ENCODE measurements at places on chromosomes 5 and 9.

DNA sequence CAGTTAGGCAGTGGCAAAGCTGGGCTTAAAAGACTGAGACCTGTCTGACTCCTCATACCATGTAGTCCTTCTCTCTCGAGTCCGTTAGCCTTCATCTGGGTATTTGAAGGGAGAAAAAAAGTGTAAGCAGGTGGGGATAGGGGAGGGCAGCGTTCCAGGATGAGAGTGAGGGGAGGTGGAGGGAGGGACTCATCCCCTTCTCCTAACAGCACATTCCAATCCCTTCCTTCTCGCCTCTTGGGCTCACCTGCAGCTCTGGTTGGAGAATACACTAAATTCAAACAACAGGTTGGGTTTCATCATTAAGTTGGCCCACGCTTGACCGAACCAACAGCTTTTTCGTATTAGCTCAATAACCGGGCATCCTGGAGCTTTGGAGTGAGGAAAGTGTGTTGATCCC is 3.6 kb downstream of the NEURL1B start:
- DNase-seq = peak; percentile 59

- DNase-seq = no peak
These were observed 3.3 kb downstream of the LPAR1 start for GRCh38 chr9:111034898-111035539.

DNA sequence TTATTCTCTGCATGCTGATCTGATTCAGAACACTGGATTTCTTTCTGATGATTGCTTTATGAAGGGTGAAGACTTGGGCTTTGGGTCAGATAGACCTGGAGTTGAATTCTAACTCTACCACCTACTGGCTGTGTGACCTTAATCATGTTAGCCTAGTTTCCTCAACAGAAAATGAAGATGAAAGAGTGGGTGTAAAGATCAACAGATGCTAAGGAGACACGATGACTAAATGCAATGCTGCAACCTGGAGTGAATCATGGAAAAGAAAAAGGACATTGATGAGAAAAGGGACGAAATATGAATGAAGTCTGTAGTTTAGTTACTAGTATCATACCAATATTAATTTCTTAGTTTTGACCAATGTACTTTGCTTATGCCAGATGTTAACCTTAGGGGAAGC is 27.8 kb upstream of the DENND1A start:
- DNase-seq = no peak

- DNase-seq = no peak
These were observed 155.3 kb downstream of the ISOC1 start for GRCh38 chr5:129249886-129250285.

GRCh38 chr9:135076876-135077430 is 10.5 kb upstream of the OLFM1 start:
- DNase-seq = no peak

GRCh38 chr9:137974746-137975526 is 97.4 kb downstream of the CACNA1B start:
- DNase-seq = peak; percentile 17

- peak; percentile 28 for DNase-seq
These were observed 39.7 kb upstream of the SPRY4 start for GRCh38 chr5:142364251-142365145.

DNA sequence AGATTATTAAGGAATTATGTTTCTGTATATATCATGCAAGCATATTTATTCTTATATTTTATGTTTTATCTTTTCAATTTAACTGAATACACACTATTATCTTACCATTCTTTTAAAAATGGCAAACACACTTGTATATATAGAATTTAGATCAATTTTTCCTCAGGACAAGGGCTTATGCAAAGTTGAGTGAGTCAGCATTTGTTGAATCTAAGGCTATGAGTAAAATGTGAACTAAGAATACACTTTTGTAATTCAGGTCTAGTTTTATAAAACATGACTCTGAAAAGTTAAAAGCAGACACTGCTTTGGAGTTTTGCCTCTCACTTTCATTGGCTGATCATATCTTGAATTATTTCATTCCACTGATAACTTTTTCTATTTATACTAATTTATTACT is 127.8 kb downstream of the FOCAD start:
- DNase-seq = no peak

DNA sequence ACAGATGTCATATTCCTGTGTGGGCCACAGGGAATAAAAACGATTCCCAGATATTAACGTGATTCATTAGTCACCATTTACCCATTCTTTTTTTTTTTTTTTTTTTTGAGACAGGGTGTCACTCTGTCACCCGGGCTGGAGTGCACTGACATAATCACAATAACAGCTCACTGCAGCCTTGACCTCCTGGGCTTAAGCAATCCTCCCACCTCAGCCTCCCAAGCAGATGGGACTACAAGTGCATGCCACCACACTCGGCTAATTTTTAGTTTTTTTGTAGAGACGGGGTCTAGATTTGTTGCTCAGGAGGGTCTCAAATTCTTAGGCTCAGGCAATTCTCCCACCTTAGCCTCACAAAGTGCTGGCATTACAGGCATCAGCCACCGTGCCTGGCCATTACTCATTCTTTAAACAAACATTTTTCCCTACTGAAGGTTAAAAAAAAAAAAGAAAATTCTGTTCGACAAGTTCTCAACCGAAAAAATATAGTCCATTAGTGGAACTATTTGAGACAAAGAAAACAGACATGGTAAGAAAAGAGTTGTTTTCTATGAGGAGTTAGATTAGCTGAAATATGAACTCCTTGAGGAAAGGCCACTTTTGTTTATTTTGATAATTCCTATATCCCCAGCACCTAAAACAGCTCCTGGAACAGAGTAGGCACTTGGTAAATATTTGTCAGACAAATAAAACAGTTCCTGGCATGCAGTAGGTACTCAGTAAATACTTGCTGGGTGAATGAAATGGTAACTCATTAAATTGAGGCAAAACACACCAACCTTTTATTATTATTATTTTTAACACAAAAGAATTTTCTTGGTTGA is 32.1 kb upstream of the PDCL start:
- no peak for DNase-seq

- no peak for DNase-seq
These were observed 189.7 kb upstream of the TLE4 start for GRCh38 chr9:79382044-79382443.

DNA sequence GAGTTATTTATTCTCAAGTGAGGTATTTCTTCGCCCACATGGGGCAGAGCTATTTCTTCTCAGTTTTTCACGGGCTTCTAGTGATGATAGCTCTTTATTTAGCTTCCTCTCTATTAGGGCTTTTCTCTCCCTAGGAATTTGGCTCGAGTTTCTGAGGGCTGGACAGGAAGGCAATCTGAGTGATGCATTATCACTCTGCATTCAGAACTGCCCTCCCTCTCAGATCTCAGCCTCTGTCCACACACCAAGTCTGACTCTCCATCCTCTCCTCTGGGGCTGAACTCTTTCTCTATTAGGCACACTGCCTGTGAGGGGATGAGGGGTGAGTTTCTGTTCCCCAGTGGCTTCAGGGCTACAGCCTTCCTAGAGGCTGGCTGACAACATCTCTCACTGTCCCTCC is 14.9 kb upstream of the SCAMP1 start:
- DNase-seq = no peak

- DNase-seq = peak; percentile 60
These were observed 122.5 kb downstream of the SLC1A3 start for GRCh38 chr5:36728697-36729543.

GRCh38 chr9:122125509-122126330 is 32.6 kb upstream of the TTLL11 start:
- DNase-seq = peak; percentile 72

DNA sequence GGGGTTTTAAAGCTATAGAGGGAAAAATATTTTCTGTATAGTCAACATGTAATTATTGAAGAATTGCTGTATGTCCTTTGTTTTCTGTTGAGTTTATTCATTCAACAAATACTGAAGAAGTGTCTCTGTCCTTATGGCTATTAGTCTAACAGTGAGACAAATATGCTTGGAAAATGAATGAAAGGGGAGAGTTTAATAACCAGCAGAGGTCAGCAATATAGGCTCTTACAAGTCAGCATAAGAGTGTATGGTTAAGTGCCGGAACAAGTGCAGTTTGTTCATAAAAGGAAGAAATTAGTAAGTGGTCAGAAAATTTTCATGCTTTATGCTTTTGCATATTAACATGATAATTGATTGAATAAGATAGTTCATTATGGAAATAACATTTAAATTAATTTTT is 3.6 kb downstream of the SCAMP1 start:
- DNase-seq = no peak

GRCh38 chr5:141518618-141519015 is 29.7 kb downstream of the PCDHGC5 start:
- no peak for DNase-seq

DNA sequence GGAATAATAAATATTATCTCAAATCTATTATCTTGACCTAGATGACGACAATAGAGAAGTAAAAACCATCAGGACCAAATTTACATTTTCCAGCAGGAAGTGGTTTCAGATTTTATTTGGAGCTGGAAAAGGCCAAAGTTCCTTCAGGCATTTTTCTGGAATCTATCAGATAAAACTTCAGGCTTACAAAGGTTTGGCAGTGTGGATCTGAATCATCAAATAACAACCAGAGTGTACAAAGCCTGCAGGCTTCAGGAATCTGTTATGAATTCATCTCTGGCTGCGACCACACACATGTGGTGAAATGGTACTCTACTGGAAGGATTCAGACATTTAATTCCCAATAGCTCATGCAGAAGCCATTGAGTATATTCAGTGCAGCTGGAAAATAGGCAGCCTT is 726.4 kb upstream of the GRAMD2B start:
- DNase-seq = no peak

- no peak for DNase-seq
These were observed 57.0 kb downstream of the TTC39B start for GRCh38 chr9:15249981-15250380.

- DNase-seq = peak; percentile 38
These were observed 2.9 kb downstream of the SEMA6A start for GRCh38 chr5:116571568-116572349.

- no peak for DNase-seq
These were observed 47.4 kb upstream of the FAM120AOS start for GRCh38 chr9:93500571-93501298.

DNA sequence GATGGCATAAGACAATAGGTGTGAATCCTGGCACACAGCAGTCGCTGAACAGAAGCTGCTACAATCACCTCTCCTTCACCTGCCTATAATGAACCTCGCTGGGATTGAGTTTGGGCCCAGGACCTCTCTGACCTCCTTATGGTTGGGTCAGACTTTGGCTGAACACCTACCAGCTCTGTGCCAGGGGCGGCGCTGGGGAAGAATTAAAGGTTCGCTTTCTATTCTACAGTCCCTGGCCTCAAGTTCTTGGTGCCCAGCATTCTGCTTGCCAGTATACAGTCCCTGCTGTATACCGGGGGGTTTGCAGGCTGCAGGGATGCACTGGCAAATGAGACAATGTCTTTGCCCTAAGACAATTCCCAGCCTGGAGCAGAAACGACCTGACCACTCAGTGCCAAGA is 895 bp upstream of the STRBP start:
- DNase-seq = no peak

DNA sequence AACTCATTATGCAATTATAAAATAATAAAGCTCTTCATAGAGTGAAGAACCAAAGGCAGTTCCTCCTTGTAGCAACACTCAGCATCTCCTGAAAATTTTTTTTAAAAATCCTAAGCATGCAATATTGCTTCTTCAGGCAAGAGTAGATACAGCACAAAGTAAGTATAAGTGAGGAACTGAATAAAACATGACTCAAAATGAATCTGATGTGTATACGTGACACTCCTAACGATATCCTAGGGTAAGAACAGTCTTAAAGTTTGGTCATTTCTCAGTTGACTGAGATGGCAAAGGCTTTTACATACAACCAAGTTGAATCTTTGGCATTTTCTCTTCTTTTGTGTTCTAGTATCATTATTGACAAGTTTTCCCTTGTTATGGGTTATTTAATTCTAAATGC is 41.1 kb upstream of the AOPEP start:
- no peak for DNase-seq

- DNase-seq = no peak
These were observed 17.8 kb downstream of the TBC1D9B start for GRCh38 chr5:179889885-179890284.

DNA sequence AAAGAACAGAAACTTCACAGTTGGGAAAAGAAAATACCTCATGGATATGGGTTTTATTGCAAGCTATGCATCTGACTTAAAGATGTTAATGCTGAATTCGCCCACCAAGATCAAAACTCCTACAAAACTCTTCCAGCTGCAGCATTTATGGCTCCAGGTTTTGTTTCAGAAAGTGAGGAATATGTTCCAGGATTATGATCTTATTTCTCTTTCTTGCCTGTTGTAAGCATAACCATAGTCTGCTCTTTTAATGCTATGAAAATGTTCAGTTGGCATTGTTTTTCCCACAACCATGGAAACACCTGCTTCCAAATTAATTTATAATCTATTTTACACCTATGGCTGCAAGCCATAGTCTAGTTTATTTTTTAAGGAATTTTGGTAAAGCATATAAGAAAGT is 34.9 kb upstream of the FST start:
- no peak for DNase-seq

DNA sequence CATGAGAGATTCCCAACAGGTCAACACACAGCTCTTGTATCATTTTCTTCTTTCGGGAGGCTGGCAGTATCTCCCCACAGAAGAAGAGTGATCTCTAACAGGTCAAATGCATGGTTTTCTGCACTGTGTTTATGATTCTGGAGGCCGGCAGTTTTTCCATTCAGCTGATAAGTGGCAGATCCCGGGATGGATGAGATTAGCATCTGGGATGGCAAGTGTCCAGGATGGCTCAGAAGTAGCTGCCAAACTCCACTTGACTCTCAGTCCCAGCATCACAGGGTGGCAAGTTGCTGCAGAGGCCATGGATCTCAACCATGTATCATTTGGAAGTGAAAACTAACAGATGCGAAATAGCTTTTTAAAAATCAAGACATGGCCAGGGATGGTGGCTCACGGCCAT is 97.8 kb upstream of the SLC44A1 start:
- DNase-seq = no peak

- no peak for DNase-seq
These were observed 15.9 kb upstream of the LTC4S start for GRCh38 chr5:179777909-179778308.

DNA sequence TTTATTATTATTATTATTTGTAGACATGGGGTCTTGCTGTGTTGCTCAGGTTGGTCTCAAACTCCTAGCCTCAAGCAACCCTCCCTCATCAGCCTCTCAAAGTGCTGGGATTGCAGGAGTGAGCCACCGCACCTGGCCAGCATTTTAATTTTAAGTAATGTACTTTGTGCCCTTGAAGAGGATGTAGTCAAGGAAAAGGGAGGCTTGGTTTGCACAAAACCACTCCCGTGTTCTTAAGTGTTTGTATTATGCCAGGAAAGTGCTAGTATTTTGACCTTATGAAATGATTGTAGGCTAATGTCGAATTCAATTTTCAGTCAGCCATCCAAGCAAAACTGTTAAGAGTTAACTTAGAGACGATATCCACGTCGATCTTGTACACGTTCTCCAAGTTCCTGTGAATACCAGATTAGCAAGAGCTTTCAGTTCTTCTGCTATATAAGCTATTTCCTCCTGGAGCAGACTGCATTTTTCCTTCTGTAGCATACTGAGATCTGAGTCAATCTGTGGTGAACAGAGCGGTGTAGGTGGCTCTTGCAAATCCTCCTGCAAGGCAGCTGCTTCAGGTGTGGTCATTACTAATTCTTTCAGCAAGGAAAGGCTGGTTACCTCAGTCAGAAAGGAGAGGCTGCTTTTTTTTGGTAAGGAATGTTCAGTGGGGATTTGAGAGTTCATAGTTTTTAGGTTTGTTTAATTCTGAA is 23.7 kb downstream of the CCDC171 start:
- no peak for DNase-seq

GRCh38 chr5:148162038-148162437 is 6.3 kb upstream of the SPINK14 start:
- DNase-seq = no peak

GRCh38 chr5:40618926-40619325 is 60.8 kb upstream of the PTGER4 start:
- no peak for DNase-seq

Measured in H7 (cell line).